DND-41 (cell line): ENCODE measurements at places on chromosomes 6 and 20.

GRCh38 chr6:147508042-147508865 is at the start of gene SAMD5:
TSS of gene SAMD5 (plus strand) at chr6:147508690. CDS start at chr6:147508929, 239 bp downstream.
- H3K4me3 ChIP-seq = no peak within 1 kb of the TSS
- H3K36me3 ChIP-seq = no peaks in the 10 kb centered on the region
- no peak within 1 kb of the TSS for H3K27ac ChIP-seq
- no peaks in the 10 kb centered on the region for H3K27me3 ChIP-seq
- no peaks in the 10 kb centered on the region for H3K4me1 ChIP-seq
- DNase-seq = no peak

GRCh38 chr6:98832284-98833056 is 1.9 kb upstream of the POU3F2 start:
- no peak for DNase-seq
- no peaks in the 10 kb centered on the region for H3K36me3 ChIP-seq
- no peaks in the 10 kb centered on the region for H3K27me3 ChIP-seq

GRCh38 chr6:169960886-169961611 is 209.6 kb downstream of the ERMARD start:
- H3K27me3 ChIP-seq = peaks cover 5% of the 10 kb centered on the region
- no peaks in the 10 kb centered on the region for H3K36me3 ChIP-seq
- H3K27ac ChIP-seq = no peak overlapping the region
- H3K4me1 ChIP-seq = no peaks in the 10 kb centered on the region

GRCh38 chr6:157209865-157210530 is 113.3 kb downstream of the TMEM242 start:
- H3K27ac ChIP-seq = no peak overlapping the region
- no peak for DNase-seq
- peaks cover 38% of the 10 kb centered on the region for H3K36me3 ChIP-seq
- no peaks in the 10 kb centered on the region for H3K27me3 ChIP-seq
- no peak overlapping the region for H3K4me3 ChIP-seq

- no peak for DNase-seq
- no peaks in the 10 kb centered on the region for H3K4me1 ChIP-seq
- H3K27me3 ChIP-seq = peaks cover 9% of the 10 kb centered on the region
- H3K4me3 ChIP-seq = no peak overlapping the region
- H3K27ac ChIP-seq = no peak overlapping the region
Measured at GRCh38 chr6:31321820-31322219, 35.2 kb downstream of the HLA-B start.

- H3K4me1 ChIP-seq = no peaks in the 10 kb centered on the region
- no peaks in the 10 kb centered on the region for H3K36me3 ChIP-seq
- no peak overlapping the region for H3K27ac ChIP-seq
- no peaks in the 10 kb centered on the region for H3K27me3 ChIP-seq
Measured at GRCh38 chr6:129114636-129115391, 231.9 kb downstream of the LAMA2 start.

DNA sequence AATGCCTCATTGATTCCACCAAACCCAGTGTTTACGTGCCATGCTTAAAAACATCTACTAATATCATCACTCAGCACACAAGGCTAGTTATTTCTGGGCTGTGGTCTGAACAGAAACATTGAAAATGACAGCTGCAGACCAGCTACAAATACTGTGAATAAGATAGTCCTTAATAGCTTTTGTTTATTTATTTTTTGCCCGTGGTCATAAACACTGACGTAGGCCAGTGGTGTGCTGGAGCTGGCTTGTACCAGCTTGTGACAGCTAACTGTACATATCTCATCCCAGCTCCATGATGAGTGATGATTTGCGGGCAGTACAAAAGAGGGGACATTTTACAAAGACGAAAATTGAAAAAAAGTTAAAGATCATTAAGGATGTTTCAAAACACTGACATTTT is 1057.0 kb downstream of the EPHA7 start:
- no peak overlapping the region for H3K4me3 ChIP-seq
- no peaks in the 10 kb centered on the region for H3K4me1 ChIP-seq
- no peaks in the 10 kb centered on the region for H3K27me3 ChIP-seq
- no peak for DNase-seq
- no peak overlapping the region for H3K27ac ChIP-seq

- no peaks in the 10 kb centered on the region for H3K36me3 ChIP-seq
- DNase-seq = no peak
- H3K4me3 ChIP-seq = no peak overlapping the region
- no peak overlapping the region for H3K27ac ChIP-seq
- no peaks in the 10 kb centered on the region for H3K4me1 ChIP-seq
- no peaks in the 10 kb centered on the region for H3K27me3 ChIP-seq
Measured at GRCh38 chr6:139708337-139709199, 334.1 kb upstream of the CITED2 start.

GRCh38 chr6:17845598-17845997 is 138.9 kb upstream of the NUP153 start:
- H3K27me3 ChIP-seq = no peaks in the 10 kb centered on the region
- H3K27ac ChIP-seq = no peak overlapping the region
- no peak overlapping the region for H3K4me3 ChIP-seq
- no peaks in the 10 kb centered on the region for H3K4me1 ChIP-seq
- DNase-seq = no peak
- no peaks in the 10 kb centered on the region for H3K36me3 ChIP-seq

DNA sequence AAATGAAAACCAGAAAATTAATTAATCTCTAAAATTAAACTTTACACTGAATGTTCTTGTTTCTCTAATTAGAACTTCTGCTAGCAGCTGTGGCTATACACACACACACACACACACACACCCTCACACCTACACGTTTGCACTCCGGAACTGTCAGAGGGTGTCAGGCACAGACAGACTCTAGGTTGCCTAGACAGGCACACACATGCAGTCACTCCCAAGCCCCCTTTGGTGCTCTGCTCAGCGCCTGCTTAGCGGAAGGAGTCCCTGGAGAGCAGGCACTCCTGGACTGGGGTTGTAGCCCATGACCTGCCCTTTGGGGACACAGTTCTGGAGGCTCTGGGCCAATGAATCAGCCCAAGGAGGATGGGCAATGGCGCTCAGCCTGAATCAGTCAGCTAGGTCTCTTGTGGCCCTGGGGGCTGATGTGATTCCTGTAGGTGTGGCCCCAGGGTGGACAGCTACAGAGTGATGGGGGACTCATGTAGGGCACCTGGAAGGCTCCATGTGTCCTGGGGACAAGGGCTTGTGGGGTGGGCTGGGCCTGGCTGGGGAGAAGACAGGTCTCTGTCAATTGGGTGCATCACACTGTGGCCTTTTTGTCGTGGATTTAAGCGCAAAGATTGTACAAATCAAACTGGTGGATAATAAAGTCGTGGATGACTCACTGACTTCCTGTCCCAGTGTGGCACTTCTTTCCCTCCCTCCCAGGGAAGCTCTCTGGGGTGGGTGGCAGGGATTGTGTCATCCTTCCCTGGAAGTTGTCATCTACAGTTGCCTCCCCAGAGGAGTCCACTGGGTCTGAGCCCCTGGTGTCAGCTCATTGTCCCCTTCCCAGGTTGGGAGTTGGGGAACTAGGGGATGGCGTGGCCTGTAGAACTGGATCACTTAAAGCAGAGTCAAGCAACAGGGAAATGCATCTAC is 8.8 kb downstream of the TMEM151B start:
- no peak overlapping the region for H3K4me3 ChIP-seq
- no peak for DNase-seq
- H3K27ac ChIP-seq = no peak overlapping the region

DNA sequence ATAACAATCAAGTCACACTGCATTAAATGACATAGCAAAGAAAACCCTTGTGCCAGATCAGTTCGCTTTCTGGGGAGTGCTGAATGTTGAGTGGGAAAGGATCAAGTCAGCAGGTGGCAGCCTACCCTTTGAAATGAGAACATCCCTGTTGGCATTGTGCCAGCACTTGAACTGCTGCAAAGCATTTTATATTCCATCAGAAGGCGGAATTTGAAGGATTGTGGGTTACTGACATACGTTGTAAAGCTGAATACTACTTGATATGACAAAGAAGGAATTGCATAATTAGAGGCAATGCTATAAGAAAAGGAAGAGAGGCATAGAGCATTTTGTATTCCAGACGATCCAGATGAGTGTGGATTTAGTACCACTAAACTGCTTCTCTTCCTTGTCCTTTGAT is 26.5 kb downstream of the BCKDHB start:
- no peaks in the 10 kb centered on the region for H3K27me3 ChIP-seq
- no peak overlapping the region for H3K4me3 ChIP-seq
- H3K27ac ChIP-seq = no peak overlapping the region

GRCh38 chr20:36493051-36493800 is 48.1 kb upstream of the MYL9 start:
- peaks cover 13% of the 10 kb centered on the region for H3K4me1 ChIP-seq
- H3K27me3 ChIP-seq = no peaks in the 10 kb centered on the region
- no peak for DNase-seq
- no peak overlapping the region for H3K27ac ChIP-seq
- peaks cover 22% of the 10 kb centered on the region for H3K36me3 ChIP-seq

GRCh38 chr6:53258774-53259155 is 90.0 kb downstream of the ELOVL5 start:
- H3K4me1 ChIP-seq = no peaks in the 10 kb centered on the region
- H3K27me3 ChIP-seq = no peaks in the 10 kb centered on the region
- H3K4me3 ChIP-seq = no peak overlapping the region
- H3K36me3 ChIP-seq = peaks cover 59% of the 10 kb centered on the region
- H3K27ac ChIP-seq = no peak overlapping the region

- no peaks in the 10 kb centered on the region for H3K27me3 ChIP-seq
- H3K4me1 ChIP-seq = peaks cover 21% of the 10 kb centered on the region
- no peak overlapping the region for H3K27ac ChIP-seq
- no peaks in the 10 kb centered on the region for H3K36me3 ChIP-seq
Measured at GRCh38 chr20:48282591-48283228, 497.4 kb upstream of the SULF2 start.

- H3K4me1 ChIP-seq = no peaks in the 10 kb centered on the region
- no peaks in the 10 kb centered on the region for H3K27me3 ChIP-seq
- no peaks in the 10 kb centered on the region for H3K36me3 ChIP-seq
- no peak for DNase-seq
Measured at GRCh38 chr6:120556491-120556890, 777.8 kb downstream of the TBC1D32 start.

- no peak overlapping the region for H3K27ac ChIP-seq
- no peak for DNase-seq
- no peaks in the 10 kb centered on the region for H3K4me1 ChIP-seq
- H3K27me3 ChIP-seq = peaks cover 12% of the 10 kb centered on the region
- H3K4me3 ChIP-seq = no peak overlapping the region
- H3K36me3 ChIP-seq = no peaks in the 10 kb centered on the region
Measured at GRCh38 chr20:61369731-61370520, 117.9 kb downstream of the CDH4 start.
